GM03348 (cell line): ENCODE measurements at places on chromosomes 1 and 21.

DNA sequence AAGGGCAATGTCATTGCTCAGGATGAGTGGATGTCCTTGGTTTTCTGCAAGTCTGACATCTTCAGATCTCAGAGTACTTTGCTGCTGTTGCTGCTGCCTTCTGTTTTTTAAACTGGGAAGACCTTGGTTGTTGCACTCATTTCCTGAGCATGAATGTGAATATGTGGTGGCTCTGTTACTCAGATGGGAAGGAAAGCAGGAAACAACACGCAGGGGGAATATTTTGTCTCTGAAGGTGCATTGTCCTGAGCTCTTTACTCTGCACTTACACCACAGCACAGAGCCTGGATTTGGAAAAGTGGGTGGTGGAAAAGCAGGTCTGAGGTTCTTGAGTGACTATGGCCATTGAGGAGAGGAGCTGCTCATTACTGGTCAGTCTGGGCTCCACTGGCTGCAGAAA lies 36.3 kb downstream of the PTGFRN start:
- DNase-seq = no peak

DNA sequence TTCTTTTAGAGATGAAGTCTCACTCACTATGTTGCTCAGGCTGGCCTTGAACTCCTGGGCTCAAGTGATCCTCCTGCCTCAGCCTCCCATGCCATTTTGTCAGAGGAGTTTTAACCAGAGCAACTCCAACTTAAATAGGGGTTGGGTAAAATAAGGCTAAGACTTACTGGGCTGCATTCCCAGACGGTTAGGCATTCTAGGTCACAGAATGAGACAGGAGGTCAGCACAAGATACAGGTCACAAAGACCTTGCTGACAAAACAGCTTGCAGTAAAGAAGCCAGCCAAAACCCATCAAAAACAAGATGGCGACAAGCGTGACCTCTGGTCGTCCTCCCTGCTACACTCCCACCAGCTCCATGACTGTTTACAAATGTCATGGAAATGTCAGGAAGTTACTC lies 5.7 kb upstream of the DNAH14 start:
- no peak for DNase-seq

DNA sequence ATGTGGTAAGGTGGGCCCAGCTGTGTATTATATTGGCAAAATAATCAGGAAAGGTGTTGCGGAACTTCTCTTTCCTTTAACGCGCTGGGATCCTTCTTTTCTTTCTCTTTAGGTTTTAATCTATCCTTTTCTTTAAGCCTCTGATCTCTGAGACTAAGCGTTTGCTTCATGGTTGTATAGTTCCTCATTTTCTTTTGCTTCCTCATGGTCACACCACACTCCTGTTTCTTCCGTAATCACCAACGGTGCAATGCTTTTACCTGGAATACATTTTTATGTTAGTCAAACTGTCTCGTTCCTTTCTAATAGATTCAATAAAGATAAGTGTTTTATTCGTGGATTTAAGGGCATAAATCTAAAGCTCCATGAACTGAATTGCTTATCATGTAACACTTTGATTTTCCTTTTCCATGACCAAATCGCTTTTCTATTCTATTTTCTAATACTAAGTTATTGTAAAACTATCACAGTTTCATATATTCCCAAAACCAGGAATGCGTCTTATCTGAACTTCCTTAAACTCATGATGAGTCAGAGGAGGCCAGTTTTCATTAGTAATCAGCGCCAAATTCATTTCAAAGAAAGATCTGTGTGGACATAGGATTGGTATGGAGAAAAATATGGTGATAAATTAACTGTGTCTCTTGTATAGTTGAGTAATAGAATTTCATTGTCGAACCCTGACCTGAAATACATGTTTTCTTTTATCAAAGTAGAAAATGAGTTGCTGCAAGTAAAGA lies 12.2 kb downstream of the SDCCAG8 start:
- DNase-seq = peak; percentile 75

GRCh38 chr21:32360401-32360975 lies 32.3 kb downstream of the URB1 start:
- DNase-seq = no peak

DNA sequence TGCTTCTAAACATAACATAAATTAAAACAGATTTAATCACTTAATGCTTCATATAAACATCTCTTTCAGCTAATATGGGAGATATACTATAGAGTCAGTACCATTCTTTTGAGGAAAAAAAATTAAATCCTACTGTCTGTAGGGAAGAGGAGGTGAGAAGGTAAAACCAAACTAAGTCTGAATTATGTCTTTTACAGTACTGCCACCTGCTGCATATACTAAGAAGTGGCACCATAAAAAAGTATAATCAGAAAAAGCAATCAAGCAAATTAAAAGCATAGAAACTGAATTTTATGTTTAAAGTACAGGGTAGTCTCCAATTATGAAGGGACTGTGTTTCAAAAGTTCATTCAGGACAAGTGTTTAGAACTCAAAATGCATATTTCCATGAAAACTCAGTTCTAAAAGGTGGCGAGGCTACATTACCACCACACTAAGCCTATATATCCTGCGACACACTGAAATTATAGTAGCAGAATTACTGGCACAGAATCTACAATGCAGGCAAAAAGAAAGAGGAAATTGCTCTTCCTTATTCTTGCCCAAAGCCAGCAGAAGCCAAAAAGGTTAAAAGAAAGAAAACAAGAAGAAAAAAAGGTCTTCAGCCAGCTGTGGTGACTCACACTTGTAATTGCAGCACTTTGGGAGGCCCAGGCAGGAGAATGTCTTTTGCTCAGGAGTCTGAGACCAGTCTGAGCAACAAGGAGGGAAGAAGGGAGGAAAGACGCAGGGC lies 9.0 kb downstream of the NSL1 start:
- peak; percentile 35 for DNase-seq

- DNase-seq = no peak
Observed at GRCh38 chr1:29125237-29125641, 1.5 kb upstream of the TMEM200B start.

GRCh38 chr1:21149855-21150432 lies 26.8 kb downstream of the EIF4G3 start:
- DNase-seq = peak; percentile 87

GRCh38 chr1:6010554-6010953 lies 18.3 kb upstream of the NPHP4 start:
- DNase-seq = no peak

DNA sequence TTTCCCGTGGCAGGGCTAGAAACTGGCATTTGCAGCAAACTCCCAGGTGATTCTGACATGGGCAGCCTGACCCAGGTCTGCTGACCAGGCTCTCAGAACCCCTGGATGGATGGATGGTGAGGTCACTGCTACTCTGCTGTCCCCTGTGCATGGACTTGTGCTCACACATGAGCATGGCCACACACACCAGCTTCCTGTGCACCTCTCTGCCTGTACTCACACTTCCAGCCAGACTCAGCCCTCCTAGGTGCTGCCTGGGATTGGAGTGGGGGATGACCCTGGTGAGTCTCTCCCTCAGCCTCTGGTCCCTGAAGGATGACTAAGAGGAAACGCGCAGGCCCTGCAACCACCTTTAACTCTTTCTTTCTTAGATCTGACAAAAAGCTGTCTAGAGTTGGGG lies 361.1 kb downstream of the HHAT start:
- DNase-seq = no peak

GRCh38 chr1:188155261-188155660 lies 1326.5 kb downstream of the PLA2G4A start:
- no peak for DNase-seq

- DNase-seq = peak; percentile 86
Observed at GRCh38 chr1:236103646-236104218, 38.6 kb upstream of the GPR137B start.

- DNase-seq = no peak
Observed at GRCh38 chr1:18716112-18716784, 85.6 kb downstream of the PAX7 start.

DNA sequence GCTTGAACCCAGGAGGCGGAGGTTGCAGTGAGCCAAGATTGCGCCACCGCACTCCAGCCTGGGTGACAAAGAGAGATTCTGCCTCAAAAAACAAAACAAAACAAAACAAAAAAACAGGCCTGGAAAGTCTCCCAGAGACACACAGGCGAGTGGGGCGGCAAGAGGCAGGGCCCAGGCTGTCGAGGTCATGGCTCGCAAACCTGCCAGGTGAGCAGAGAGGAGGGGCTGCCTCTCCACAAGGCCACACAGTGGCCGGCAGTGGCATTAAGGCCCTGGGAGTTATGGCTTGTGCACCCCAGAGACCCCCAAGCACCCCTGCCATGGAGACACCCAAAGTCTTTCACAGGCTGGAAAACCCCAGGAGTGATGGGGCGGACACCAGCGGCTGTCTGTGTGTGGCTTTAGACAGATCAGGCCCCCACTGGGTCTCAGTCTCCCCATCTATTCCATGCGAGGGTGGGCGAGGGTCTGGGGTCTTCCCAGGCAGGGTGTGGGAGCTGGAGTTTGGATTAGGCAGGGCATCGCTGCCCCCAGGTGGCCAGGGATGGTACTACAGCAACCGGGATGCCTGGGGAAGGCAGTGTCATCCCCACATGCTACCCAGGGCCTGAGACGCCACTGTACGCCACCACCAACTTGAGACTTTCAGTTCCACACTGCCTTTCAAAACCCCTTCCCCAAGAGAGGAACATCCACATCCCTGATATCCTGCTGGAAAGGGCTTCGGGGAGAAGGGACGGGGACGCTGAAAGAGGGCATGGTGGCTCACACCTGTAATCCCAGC lies 7.3 kb upstream of the CTRC start:
- peak; percentile 90 for DNase-seq

DNA sequence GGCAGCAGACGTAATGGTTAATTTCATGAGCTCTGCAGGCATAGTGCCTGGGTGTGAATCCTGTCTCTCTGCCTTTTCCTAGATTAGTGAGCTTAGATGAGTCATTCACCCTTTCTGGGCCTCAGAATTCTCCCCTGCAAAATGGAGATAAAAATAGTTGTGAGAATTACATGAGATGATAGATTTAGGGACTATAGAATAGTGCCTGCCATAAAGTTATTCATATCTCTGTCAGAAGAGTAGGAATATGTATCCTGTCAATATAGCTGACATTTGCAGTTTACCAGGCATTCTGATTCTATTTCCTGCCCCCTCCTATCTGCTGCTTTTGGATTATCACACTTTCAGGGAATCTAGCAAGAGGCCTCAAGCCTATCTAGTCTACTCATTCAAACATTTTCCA lies 112.0 kb downstream of the PDE4B start:
- DNase-seq = peak; percentile 31

DNA sequence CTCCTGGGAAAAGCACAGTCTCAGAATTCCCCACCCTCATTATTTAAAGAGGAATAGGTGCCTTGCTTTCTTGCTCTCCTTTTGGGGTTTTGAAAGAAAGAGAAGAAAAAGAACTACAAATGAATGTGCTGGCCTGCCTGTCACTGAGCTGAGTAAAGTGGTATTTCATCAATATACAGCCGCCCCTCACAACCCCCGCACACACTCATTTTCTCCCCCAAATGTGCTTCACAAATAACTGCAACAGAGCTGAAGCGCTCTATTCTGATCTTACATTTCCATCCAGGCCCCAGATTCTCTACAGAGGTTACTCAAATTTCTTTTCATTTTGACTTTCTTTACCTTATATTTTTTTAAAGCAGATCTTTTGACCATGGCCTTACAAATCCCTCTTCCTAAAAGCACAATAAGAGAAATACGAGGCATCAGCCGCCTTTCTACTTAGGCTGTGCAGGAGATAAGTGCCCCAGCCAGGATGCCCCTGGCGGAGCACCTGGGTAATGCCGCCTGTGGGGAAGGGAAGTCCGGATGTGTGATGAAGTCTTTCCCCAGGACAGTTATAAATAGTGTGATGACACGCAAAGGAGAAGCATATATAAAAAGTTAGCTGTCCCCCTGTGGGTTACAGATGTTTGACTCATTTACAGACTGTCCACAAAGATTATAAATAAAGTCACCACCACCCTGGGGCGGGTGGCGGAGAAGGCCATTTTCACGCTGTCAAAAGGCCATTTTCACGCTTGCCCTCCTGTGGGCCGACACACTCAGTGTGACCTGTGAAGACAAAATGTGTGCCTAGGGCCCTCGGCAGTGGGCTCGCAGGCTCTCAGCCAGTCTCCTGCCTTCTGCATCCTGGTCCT lies 6.5 kb downstream of the KCNN3 start:
- peak; percentile 43 for DNase-seq

- DNase-seq = no peak
Observed at GRCh38 chr1:116107371-116107770, 3.8 kb upstream of the MAB21L3 start.

DNA sequence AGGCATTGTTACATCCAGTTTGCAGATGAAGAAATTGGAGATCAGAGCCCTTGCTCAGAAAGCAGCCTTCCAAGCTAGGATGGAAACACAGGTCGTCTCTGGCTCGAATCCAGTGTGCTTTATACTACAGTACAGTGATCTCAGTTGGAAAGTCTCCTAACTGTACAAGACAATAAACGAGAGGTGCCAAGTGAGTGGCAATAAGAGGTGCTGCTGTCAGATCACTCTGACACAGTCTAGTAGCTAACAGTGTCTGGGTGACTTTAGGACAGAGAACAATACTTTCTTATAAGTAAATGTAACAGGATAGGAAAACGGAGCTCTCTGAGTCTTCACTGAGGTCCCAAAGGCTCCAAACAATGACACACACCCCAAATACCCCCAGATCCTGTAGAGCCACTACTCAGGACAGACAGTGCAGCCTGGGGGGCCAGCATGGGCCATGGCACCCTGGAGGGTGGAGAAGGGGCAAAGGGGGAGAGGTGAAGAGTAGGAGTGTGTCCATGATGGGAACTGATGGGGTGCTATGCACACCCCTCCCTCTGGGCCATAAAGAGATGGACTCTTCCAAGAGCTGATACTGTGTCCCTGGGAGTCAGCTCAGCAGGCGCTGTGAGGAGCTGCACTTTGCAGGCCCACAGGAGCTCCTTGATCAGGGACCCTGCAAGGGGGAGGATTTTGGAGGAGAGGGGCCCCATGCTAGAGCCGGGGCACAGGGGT lies 3.3 kb downstream of the SH3BGR start:
- DNase-seq = no peak

DNA sequence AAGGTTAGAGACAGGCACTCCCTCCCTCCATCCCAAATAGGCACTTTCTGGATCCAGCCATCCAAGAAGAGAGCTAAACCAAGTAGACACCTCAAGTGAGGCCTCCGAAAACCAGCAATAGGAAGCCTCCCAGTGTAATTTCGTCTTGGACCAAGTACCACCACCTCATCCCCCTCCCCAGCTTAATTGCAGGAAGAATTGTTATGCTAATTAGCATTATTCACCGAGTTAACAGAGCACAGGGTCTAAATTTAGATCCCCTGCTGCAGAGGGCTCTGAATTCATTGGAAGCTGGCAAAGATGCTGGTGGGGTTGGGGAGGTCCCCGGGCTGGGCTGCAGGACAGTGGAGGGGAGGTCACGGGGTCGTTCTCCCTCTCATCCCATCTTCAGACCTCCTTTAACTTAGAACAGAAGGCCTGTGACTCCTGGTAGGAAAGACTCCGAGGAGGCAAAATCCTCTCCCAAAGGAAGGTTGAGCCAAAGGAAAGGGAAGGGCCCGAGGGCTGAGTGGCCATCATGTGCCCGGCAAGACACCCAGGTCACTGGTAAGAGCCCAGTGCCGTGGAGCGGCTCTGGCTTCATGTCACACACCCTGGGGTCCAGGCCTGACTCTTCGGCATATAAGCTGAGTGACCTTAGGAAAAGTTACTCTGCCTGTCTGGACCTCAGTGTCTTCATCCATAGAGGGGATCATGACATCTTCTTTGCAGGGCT lies 209.2 kb upstream of the GRIK3 start:
- DNase-seq = no peak
